ENCODE measurements at places on chromosomes 11 and 22.

GRCh38 chr11:96229354-96229977 lies 113.5 kb downstream of the MAML2 start:
- ATAC-seq: peak; percentile 25

DNA sequence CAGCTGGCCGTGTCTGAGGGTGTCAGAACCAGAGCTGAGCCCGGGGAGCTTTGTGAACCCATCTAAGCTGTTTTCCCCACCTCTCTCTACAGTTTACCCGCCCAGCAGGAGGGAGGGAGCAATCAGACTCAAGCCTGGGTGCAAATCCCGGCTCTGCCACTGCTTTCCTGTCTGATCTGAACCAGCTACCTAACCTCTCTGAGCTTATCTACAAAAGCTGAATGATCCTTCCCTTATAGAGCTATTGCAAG lies 252 bp downstream of the APOL2 start:
- peak; percentile 8 for ATAC-seq

- ATAC-seq: no peak
Measured at GRCh38 chr11:86888164-86889000, 66.8 kb downstream of the FZD4 start.

DNA sequence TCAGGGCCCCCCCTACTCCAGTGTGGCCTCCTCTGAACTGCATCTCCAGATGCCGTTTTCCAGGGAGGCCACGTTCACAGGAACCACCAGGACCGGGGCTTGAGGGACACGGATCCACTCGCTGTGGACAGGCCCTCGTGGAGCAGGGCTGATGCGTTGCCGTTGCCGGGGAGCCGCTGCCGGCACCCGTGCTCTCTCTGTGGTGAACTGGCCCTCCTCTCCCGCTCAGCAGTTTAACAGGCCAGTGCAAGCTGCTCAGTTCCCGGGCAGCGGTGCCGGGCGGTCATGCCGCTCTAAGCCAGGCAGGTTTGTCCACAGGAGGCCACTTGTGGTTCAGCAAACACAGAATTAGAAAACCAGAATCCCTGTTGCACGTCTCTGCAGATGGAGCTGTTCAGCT lies 301.6 kb downstream of the TBC1D22A start:
- no peak for ATAC-seq

- no peak for ATAC-seq
Measured at GRCh38 chr22:34067031-34067430, 146.8 kb upstream of the LARGE1 start.

- no peak for ATAC-seq
Measured at GRCh38 chr11:57164317-57164716, 17.4 kb upstream of the LRRC55 start.

DNA sequence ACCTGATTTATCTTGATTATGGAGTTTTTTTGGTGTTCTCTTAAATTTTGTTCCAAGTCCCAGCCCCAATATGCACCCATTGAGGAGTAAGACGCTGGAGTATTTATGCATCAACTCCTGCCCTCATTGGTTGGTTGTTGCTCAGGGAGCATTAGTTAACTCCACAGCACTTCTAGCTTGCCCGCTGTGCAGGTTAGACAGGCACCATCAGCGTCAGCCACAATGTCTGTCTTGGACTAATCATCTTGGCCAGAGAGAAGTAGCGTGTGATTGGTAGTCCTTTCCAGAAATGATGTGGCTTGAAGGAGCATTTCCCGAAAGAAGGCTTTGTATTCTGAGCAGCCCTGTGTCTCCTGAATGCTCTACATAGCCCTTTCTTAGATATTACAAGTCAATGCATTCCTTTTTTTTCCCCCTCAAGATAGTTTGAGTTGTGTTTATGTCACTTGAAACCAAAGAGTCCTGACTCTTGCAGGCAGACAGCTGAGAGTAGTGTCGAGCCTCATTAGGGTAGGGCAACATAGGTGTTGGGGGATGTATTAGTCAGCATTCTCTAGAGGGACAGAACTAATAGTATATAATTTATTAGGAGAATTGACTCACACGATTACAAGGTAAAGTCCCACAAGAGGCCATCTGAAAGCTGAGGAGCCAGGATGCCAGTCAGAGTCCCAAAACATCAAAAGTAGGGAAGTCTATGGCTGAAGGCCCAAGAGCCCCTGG lies 94.6 kb upstream of the RCN1 start:
- ATAC-seq: no peak

DNA sequence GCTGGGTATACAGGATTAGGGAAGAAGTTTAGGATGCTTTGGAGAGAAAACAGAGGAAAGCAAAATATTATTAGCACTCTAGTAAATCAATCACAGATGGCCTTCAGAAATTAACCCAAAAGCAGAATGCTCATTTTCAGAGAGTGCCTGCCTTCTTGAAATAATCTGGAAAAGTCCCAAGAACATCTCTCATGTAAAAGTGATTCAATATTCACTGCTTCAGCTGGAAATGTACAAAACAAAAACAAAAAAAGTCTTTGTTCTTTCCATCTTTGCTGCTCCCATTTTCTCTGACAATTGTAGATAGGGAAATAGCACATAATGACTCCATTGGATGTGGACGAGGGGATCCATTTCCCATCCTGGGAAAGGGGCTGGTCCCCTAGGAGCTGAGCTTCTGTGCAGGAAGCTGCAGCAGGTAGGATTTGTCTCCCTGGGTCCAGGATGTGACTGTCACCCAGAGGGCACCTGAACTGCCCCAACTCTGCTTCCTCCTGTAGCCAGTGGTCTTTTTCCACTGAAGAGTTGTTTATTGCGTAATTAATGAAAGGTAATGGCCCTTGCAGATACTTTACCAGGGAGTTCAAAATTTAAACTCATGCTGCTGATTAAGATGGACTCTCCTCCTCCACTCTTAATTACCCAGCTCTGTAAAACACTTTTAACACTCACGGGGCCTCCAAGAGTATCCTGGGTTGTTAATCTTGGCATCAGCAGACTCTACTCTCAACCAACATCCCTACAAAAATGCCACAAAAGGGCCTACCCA lies 57.9 kb downstream of the SC5D start:
- no peak for ATAC-seq

All from activated CD4-positive, CD25-positive, alpha-beta regulatory T cell treated with anti-CD3 and anti-CD28 coated beads, Interleukin-2, amount 50 U/mL, for 24 hours (primary cell).